ENCODE measurements at places on chromosomes 12 and 14.

GRCh38 chr14:104020471-104020870 is 65.0 kb upstream of the ASPG start:
- DNase-seq: no peak

DNA sequence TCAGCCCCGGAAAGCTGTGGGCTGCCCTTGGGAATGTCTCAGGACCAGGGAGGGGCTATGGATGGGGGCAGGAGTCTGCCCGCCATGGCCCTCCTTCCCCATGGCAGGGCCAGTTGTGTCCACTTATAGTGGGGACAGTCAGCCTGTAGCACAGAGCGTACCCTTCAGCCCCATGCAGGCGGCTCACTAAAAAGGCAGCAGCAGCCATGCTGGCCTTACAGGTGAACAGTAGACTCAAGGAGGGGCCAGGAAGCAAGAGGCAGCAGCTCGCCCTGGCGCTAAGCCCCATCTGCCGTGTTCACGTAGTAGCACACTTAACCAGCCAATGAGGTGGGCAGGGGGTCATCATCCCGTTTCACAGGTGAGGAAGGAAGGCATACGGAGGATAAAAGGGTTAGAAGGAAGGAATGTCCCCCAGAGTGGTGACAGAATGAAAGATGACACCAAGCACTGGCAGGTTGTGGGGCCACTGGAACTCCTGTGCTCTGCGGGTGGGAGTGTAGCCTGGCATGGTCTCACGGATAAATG is 52.7 kb downstream of the FAM222A start:
- no peak for DNase-seq

DNA sequence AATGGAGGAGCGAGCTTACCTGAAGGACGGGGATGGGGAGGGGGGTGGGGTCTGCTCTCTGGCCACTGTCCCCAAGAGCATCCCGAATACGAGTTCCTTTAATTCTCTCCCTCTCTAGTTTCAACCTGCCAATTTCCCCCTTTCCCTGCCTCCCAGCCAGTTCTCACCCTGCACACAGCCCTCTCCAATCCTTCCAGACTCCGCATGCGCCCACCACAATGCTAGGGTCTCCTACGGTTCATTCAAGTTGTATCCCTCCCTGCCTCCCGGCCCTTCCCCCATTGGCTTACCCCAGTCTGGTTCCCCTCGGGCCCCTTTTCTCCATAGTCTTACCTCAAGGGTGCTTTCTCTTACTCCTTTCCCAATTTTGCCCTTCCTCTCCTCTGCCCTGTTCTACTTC is 708 bp upstream of the IGFBP6 start:
- no peak for DNase-seq

- DNase-seq: no peak
These were observed 33.0 kb downstream of the PWP1 start for GRCh38 chr12:107718606-107719005.

- no peak for DNase-seq
These were observed 11.4 kb upstream of the SPSB2 start for GRCh38 chr12:6884539-6884938.
